ENCODE measurements at places on chromosomes 16 and 17.

DNA sequence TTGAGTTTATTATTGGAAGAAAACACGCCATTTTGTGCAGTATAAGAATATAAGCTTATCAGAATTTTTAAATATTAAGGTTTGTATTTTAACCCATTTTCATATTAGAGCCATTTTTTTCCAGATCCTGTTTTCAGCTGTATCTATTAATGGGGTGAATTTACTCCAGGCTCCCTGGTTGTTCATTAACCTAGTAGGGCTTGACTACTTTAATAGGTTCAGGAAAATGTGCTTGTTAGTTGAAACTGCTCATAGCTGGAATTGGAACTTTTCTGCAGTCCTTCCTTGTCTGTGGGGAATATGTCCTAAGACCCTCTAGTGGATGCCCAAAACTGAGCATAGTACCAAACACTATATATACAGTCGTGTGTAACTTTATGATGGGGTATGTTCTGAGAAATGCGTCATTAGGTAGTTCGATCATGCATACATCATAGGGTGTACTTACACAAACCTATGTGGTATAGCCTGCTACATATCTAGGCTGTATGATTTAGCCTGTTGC lies 28.0 kb downstream of the NFAT5 start:
- DNase-seq: no peak

- no peak for DNase-seq
Observed at GRCh38 chr16:73172973-73173709, 125.2 kb upstream of the ZFHX3 start.

- no peak for DNase-seq
Observed at GRCh38 chr17:79841369-79842135, 2.3 kb upstream of the CBX4 start.

DNA sequence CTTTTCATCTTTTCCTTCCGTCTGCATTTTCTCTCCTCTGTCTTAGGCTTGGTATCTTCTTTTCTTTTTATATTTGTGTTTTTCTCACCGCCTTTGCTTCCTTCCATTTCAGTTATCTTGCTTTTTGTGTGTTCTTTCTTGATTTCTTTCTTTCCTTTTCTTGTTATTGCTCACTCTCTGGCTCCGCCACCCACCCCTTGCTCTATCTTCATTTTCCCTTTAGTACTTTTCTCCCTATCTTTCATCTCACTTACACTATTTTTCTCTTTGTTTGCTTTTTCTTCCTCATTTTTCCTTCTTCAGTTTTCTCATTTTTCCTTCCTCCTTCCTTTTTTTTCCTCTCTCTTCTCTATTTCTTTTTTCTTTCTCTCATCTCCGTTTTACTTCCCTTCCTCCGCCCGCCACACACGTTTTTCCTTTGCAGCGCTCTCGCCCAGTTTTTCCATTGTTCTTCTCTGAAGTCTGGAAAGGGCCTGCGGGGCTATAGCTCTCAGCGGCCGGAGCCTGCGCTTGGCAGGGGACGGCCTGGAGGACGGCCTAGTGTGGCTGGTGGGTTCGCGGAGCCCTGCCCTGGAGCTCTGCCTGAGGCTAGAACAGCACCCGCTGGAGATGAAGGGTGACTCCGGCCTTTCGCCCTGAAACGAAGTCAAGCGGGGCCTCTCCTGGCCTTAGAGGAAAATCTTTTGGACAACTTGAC lies 5.2 kb upstream of the HOXB13 start:
- no peak for DNase-seq

DNA sequence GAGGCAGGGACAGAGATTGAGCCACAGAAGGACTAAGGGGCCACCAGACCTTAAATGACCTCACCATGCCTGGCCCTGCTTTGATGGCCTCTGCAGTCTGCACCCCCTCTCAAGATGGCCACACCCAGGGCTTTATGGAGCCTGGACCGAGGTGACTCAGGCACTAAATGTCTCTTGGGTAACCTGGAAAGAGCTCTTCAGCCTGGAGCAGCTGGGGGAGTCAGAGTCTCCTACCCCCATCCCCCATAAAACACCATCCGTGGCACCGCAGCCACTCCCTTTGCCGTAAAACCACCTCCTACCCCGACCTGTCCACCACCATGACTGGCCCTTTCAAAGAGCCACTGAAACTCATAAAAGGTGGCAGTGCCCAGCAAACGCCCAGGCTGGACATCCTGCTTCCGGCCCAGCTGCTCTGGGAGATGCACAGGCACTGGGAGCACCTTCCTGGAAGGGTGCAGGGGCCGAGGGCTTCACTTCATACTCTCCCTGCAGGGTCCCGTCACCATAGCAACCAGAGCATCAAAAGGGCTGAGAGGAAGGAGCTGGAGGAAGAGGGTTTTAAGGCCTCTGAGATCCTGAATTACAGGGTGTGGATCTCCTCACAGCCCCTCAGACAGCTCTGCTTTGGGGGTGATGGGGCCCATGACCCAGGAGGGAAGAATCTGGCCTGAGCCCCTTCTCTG lies 22.3 kb downstream of the FOXN1 start:
- DNase-seq: no peak

- no peak for DNase-seq
Observed at GRCh38 chr17:46764709-46765401, 53.6 kb downstream of the WNT3 start.

- DNase-seq: no peak
Observed at GRCh38 chr17:61406971-61407911, 7.6 kb downstream of the TBX2 start.

- no peak for DNase-seq
Observed at GRCh38 chr16:48426244-48427141, 41.3 kb upstream of the SIAH1 start.

DNA sequence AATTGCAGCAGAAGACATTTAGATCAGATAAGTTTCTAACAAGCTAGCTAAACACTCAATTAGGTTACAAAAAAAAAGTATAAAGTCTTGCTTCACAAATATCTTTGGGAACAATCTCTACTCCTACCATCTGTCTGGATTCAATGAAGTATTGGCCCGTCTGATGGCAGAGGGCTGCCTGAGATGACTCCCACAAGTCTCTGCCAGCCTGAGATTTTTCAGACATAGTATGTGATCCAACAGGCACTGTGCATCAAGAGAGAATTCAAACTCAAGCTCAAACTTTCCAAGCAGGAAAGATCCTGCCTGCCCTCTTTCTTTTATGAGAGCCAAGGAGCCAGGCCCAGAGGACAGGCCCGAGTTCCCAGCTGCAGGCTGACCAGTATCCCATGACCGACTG lies 22.6 kb downstream of the SLC39A11 start:
- DNase-seq: no peak
